ENCODE measurements at places on chromosomes 4 and X. TPM values are rescaled to one million over a fixed set of nuclear protein-coding genes. Genes with fewer than 3 reads are reported as not detected.

The DCUN1D4 gene
- total RNA-seq, result 44.8 TPM

DNA sequence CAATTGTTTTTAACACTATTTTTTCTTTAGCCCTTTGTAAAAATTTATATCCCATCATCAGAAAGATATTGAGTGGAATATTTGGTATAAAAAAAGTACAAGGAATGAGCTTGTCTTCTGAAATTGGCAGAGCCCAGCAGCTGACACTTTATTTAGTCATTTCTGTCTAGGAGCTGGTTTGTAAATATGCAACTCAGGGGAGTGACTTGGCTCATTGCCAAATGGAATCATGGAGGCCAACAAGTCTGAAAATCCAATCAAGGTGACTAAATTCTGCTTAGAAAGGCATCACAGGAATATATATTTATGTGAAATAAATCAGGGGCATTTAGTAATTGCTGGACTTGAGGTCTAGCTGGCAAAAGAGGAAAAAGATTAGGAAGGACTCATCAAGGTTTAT is 74.4 kb downstream of the OTC start:
- no peaks in the 10 kb centered on the region for H3K36me3 ChIP-seq
- no peak for DNase-seq
- H3K4me3 ChIP-seq, result no peak overlapping the region
- no peaks in the 10 kb centered on the region for H3K27me3 ChIP-seq

The SERTM2 gene
- total RNA-seq, result 3.7 TPM

- no peak overlapping the region for H3K4me3 ChIP-seq
- H3K4me1 ChIP-seq, result peaks cover 3% of the 10 kb centered on the region
- no peaks in the 10 kb centered on the region for H3K36me3 ChIP-seq
- no peak for DNase-seq
- no peak overlapping the region for H3K27ac ChIP-seq
These were observed 77.8 kb downstream of the CD38 start for GRCh38 chr4:15855804-15856475.

DNA sequence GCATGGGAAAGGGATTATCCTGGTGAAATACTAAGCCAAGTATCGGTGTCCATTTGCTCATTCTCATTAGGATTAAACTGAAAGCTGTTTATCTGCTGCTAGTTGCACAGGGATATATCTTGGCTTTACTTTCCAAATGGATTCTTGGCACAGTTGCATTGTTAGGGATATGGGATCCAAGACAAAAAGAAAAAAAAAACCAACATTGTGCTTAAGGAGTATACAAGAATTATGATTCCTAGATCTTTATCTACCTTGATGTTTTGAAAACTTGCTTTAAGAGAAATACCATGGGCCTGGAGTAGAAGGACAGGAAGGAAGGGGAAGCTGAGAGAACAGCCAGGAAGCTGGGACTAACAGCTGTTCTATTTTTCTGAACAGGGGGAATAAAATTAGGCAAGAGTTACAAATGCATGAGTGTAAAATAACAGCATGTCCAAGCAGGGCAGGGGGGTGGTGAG is 107.6 kb downstream of the ATXN3L start:
- H3K4me1 ChIP-seq, result peaks cover 23% of the 10 kb centered on the region
- peak overlapping the region; percentile 86 for H3K27ac ChIP-seq
- no peaks in the 10 kb centered on the region for H3K36me3 ChIP-seq
- no peak for DNase-seq
- no peaks in the 10 kb centered on the region for H3K27me3 ChIP-seq

- peak overlapping the region; percentile 65 for H3K27ac ChIP-seq
- no peak overlapping the region for H3K4me3 ChIP-seq
- peaks cover 54% of the 10 kb centered on the region for H3K4me1 ChIP-seq
These were observed 141.0 kb downstream of the TSPAN5 start for GRCh38 chr4:98517218-98518021.

GRCh38 chrX:133265331-133265730 is 47.2 kb upstream of the TFDP3 start:
- peak overlapping the region; percentile 53 for H3K4me3 ChIP-seq
- peak; percentile 22 for DNase-seq
- H3K36me3 ChIP-seq, result no peaks in the 10 kb centered on the region
- peak overlapping the region; percentile 89 for H3K27ac ChIP-seq
- H3K4me1 ChIP-seq, result peaks cover 34% of the 10 kb centered on the region

DNA sequence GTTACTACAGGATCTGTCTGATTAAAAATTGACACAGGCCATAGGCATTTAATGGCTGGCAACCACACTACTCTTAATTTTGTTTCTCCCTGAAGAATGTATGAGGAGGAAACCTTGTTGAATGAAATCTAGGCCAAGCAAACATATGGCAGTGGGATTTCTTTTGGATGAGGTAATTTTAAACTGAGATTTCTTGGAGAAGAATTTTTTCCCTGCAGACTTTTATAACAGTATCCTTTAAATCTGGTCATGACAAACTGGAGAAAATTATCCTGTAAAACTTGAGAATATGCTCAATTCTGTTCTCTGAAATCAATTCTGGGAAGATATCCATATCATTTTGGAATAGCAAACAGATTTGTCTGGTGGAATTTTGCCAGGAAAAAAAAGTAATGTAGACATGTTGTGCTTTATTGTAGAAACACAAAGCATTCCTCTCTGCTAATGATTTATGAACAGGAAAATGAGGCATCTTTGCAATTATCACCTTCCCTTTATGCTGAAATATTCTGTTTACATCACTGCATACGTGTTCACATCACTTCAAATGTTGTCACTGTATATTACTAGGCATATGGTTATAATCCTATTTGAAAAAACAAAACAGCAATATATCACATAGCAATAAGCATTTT is 108.3 kb upstream of the ARSJ start:
- peak overlapping the region; percentile 84 for H3K27ac ChIP-seq
- no peak overlapping the region for H3K4me3 ChIP-seq
- H3K27me3 ChIP-seq, result no peaks in the 10 kb centered on the region
- H3K4me1 ChIP-seq, result peaks cover 30% of the 10 kb centered on the region
- H3K36me3 ChIP-seq, result no peaks in the 10 kb centered on the region

GRCh38 chr4:147157860-147158701 is 212.4 kb upstream of the TTC29 start:
- no peaks in the 10 kb centered on the region for H3K27me3 ChIP-seq
- H3K4me3 ChIP-seq, result peak overlapping the region; percentile 63
- no peaks in the 10 kb centered on the region for H3K36me3 ChIP-seq
- DNase-seq, result peak; percentile 37

The SYN1 gene
- 3.7 TPM for total RNA-seq

DNA sequence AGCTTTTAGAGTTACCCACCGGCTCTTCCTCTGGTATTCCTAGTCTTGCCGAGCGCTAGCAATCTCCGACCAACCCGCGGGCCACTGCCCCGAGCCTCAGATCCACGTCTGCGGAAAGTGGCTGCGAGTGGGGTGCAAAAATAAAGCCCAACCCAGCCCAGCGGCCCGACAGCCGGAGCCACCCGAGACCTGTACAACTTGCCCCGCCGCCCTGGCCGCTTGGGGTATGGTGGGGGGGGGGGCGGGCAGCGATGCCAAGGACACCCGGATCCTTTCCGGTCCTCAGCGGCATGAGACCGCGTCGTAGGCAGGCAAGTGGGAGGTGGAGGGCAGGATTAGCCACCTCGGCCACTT is 1.6 kb downstream of the SLITRK4 start:
- peaks cover 10% of the 10 kb centered on the region for H3K4me1 ChIP-seq
- no peak overlapping the region for H3K27ac ChIP-seq
- H3K27me3 ChIP-seq, result peaks cover 52% of the 10 kb centered on the region
- DNase-seq, result no peak
- H3K36me3 ChIP-seq, result no peaks in the 10 kb centered on the region

The ZFYVE28 gene
- total RNA-seq, result 0.51 TPM

GRCh38 chrX:118495958-118496762 is 545 bp downstream of the DOCK11 start:
- DNase-seq, result peak; percentile 21
- peak overlapping the region; percentile 89 for H3K4me3 ChIP-seq
- peaks cover 22% of the 10 kb centered on the region for H3K4me1 ChIP-seq

- peaks cover 3% of the 10 kb centered on the region for H3K4me1 ChIP-seq
- no peaks in the 10 kb centered on the region for H3K27me3 ChIP-seq
- DNase-seq, result no peak
- H3K27ac ChIP-seq, result no peak overlapping the region
- H3K4me3 ChIP-seq, result no peak overlapping the region
These were observed 56.2 kb downstream of the VCX3B start for GRCh38 chrX:8520791-8521190.

DNA sequence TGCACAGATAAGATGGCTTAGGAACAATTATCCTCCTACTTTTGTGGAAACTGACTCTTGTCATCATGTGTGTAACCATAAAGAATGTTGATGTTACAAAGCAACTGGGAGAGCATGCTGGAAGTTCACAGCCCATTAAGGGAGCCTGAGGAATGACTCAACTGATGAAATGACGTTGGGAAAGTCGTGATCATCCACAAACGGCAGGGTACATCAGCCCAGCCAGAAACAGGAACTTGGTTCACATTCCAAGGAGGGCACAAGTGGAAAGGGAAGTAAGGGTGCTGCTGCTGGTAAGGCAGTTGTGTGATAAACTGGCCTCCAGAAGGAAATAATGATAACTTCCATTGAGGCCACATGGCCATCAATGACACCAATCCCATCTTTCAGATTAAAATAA is 6.7 kb downstream of the TEC start:
- DNase-seq, result no peak
- H3K36me3 ChIP-seq, result no peaks in the 10 kb centered on the region
- H3K4me3 ChIP-seq, result no peak overlapping the region
- H3K27me3 ChIP-seq, result no peaks in the 10 kb centered on the region
- H3K4me1 ChIP-seq, result peaks cover 12% of the 10 kb centered on the region

The RIBC1 gene
- 2.0 TPM for total RNA-seq
